ENCODE measurements at places on chromosomes 12 and 14. TPM values are rescaled to one million over a fixed set of nuclear protein-coding genes. Genes with fewer than 3 reads are reported as not detected.
A peak's percentile ranks its signal among the peaks of the same experiment; 100 is the strongest.

FERMT2 gene
- total RNA-seq = 17.1 TPM

REP15 gene
- total RNA-seq = 3.4 TPM

CLEC4C gene
- total RNA-seq = not detected

C3AR1 gene
- total RNA-seq = 0.14 TPM

IFT81 gene
- total RNA-seq = 9.8 TPM

ZFYVE26 gene
- 11.6 TPM for total RNA-seq

LTB4R gene
- 7.2 TPM for total RNA-seq

LRFN5 gene
- not detected for total RNA-seq

TAS2R19 gene
- 0.49 TPM for total RNA-seq

SOX5 gene
- 0.42 TPM for total RNA-seq

TOMM20L gene
- not detected for total RNA-seq

CLEC9A gene
- not detected for total RNA-seq

COX6A1 gene
- total RNA-seq = 593 TPM

DNA sequence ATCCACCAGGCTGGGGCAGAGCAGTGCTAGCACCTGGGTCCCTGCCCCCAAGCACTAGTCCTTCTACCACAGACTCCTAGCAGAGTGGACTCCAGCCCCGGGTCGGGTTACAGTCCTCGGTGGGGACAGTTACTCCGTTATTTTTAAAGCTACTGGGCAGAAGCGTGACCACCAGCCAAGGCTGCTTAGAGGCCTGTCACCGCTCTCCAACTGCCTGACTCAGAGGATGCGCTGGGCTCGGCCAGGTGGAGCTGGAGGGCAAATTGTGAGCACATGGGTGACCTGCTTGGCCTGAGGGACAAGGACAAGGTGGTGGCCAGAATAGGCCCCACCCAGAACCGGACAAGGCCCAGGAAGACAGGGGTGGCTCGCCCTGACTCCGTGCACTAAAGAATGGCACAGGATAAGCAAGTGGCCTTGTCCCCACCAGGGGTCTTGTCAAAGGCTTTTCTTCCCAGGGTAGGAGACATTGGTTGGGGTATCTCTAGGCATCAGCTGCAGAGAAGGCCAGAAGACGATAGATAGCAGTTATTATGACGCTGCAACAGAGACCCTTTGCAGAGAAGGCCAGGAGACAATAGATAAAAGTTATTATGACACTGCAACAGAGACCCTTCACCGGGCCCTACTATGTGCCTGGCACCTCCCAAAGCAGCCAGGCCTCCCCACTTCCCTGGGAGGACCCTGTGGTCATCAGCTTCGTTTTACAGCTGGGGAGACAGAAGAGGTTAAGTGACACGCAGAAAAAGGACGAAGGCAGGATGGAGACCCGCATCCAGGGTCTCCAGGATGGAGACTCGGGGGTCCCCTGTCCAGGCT, 1.6 kb downstream of the ABCB9 start:
- DNase-seq = no peak

- no peak for DNase-seq
Measured at GRCh38 chr14:71004481-71004880, 97.2 kb downstream of the PCNX1 start.

- DNase-seq = peak; percentile 64
Measured at GRCh38 chr12:107385509-107385908, 292.2 kb upstream of the CRY1 start.

DNA sequence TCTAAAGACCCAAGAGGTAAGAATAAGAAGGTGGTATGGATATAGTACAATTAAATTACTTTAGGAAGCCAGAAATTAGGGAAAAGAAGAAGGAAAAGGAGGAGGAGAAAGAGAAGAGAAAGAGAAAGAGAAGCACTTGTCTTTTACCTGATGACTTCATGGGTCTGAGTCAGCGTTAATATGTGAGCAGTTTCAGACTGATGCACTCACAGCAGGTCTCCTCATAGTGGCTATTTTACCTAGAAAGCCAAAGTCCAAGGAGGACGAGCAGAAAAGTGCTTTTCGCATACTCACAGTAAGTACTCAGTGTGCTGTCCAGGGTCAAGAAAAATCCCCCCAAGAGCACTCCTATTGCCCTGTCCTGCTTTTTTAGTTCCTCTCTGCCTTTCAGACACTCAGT, 222.1 kb downstream of the C12orf42 start:
- peak; percentile 4 for DNase-seq

GRCh38 chr14:99854831-99855230, 61.6 kb downstream of the EML1 start:
- no peak for DNase-seq

GRCh38 chr12:53045696-53046045, 4.2 kb upstream of the TNS2 start:
- no peak for DNase-seq

- DNase-seq = peak; percentile 21
Measured at GRCh38 chr12:121170611-121171260, 38.1 kb downstream of the P2RX7 start.

DNA sequence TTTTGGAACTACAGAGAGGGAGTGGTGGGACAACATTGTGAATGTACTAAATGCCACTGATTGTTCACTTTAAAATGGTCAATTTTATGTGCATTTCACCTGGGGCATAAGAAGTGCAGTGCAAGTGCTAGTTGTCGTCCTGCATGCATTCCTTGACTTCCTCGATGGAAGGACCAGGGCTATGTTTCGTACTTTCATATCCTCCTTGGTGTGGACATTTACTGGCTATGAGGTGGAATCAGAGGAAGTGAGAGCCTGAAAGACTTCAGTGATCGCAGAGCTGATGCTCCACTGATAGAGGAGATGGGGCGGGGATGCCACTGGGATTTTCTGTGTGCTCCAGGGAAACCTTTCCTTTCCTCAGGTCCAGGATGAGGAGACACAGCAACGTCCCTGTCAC, 54.1 kb upstream of the DDX11 start:
- DNase-seq = no peak

DNA sequence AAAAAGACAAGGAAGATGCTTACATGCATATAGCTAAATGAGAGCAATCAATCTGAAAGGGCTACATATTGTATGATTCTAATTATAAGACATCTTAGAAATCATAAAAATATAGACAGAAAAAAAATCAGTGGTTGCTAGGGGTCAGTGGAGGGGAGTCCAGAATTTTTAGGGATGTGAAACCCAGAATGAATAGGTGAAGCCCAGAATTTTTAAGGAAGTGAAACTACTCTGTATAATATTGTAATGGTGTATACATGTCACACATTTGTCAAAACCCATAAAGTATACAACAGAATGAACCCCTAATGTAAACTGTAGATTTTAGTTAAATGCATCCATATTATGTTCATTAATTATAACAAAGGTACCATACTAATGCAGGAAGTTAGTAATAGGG, 713.2 kb downstream of the FLRT2 start:
- no peak for DNase-seq

- peak; percentile 61 for DNase-seq
Measured at GRCh38 chr12:15700595-15700994, 88.6 kb downstream of the EPS8 start.

GRCh38 chr14:80636071-80636470, 305.5 kb downstream of the CEP128 start:
- DNase-seq = peak; percentile 7

DNA sequence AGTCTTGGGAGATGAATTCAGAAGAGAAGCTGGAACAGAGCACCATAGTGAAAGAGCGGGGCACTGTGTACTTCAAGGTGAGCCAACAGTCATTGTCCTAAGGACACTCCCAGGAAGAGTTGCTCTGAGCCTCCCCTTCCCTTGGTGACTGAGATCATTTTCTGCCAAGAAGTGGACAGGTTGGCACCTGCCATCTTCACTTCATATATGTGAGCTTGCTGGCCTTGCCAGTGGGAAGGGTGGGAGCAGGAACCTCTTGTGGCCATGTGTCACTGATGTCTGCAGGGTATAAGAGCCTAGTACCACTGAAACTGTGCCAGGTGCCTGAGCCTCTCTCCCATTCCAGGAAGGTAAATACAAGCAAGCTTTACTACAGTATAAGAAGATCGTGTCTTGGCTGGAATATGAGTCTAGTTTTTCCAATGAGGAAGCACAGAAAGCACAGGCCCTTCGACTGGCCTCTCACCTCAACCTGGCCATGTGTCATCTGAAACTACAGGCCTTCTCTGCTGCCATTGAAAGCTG, 5.3 kb downstream of the FKBP4 start:
- no peak for DNase-seq

DNA sequence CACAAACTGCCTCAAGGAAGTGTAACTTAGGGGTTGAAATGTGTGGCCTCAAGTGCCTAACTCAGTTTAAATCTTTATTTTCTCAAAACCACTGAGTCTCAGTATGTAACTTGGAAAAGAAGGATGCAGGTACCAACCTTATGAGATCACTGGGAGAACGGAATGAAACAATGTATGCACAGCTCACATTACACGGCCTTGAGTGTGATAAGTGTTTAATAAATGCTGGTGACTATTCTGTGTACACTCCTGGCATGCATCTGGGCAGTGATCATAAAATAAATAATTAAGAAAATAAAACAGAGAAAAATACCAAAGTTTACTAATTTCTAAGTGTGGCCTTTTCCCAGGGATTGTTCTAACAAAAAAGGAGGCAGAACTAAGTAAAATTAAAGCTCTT, 974.5 kb upstream of the FLRT2 start:
- no peak for DNase-seq

- no peak for DNase-seq
Measured at GRCh38 chr14:25116607-25117006, 66.7 kb upstream of the STXBP6 start.

DNA sequence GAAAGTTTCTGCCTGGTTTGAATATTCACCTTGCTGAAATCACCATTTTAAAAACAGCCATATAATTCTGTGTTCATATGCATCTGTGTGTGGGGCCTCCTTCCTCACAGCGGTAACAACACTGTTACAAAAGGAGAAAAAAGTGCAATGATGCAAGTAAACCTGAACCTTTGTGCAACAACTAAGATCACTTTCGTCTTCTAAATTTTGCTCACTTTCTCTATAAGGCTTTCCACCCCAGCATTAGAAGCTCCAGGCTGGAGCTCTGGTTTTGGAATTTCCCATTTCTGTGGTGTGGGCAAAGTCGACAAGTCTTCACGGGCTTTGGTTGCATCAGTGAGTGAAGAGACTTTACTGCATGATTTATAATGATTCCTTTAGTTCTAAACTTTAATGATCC, 18.4 kb downstream of the FGD6 start:
- peak; percentile 66 for DNase-seq

DNA sequence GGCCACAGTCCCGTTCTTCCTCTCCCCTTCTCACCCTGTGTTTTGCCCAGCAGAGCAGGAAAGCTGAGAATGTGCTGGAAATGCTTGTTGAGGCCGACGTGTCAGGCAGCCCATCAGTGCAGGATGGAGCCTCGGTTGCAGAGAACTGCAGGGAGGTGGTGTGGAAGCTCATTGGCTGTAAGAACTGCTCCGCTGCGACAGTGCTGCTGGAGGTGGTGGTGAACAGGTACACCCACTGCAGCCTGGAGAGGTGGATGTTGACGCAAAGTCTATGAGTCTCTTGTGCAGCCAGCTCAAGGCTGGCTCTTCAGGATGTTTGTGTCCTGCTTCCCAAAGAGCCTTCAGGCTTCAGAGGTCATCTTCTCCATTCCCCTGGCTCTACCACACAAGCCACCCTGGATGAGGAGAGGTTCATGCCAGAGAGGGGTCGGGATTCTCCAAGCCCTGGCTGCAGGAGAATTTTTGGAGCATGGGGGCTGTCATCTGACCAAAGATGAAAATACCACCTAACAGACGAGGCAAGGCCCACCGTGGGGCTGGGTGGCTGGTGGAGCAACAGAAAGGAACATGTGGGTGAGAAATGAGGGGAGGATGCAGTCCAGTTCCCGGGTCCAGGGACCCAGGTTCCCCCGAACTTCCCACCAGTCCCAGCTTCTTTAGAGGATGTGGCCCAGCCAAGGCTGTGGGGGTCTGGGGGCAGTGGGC, 174.1 kb upstream of the PRMT8 start:
- DNase-seq = no peak

All from foreskin keratinocyte (primary cell).